Kidney (tissue), 22 donors: ENCODE measurements at places on chromosomes 3 and 15. TPM values are rescaled to one million over a fixed set of nuclear protein-coding genes. Genes with fewer than 3 reads are reported as not detected.

DNA sequence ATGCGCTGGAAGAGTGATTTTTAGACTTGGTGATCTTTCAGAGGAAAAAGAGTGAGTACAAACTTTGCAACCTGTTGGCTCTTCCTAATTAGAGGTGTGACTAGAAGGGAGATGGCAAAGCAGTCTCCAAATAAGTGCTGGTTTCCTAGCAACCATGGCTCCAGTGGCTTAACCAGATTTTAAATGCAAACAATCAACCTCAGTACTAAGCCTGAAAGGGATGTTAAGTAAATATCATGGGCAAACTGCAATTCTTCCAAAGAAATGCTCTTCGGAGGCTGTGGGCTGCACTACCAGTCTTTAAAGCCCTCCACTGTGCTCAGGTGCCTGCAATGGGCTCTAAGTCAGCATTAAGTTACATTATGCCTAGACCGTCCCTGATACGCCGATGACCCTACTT lies 678.1 kb upstream of the CCDC54 start:
- DNase-seq = no peak

- DNase-seq = no peak
These were observed 12.7 kb upstream of the CTSH start for GRCh38 chr15:78957416-78958093.

Gene FBXO40
- not detected for total RNA-seq

Gene GPR27
- total RNA-seq = 17.9 TPM
